Esophagus muscularis mucosa (tissue), 4 donors: ENCODE measurements at places on chromosomes 1 and 21. TPM values are rescaled to one million over a fixed set of nuclear protein-coding genes. Genes with fewer than 3 reads are reported as not detected.
A peak's percentile ranks its signal among the peaks of the same experiment; 100 is the strongest.

SYCP1 gene
- total RNA-seq, result not detected

SLC25A34 gene
- 0.97 TPM for total RNA-seq

CD34 gene
- 101 TPM for total RNA-seq

GRCh38 chr1:37037690-37038089 lies 3.4 kb upstream of the GRIK3 start:
- H3K4me3 ChIP-seq, result no peak overlapping the region
- peaks cover 50% of the 10 kb centered on the region for H3K27me3 ChIP-seq
- no peak for DNase-seq

GRCh38 chr1:242634732-242635131 lies 110.2 kb upstream of the PLD5 start:
- no peak overlapping the region for H3K27ac ChIP-seq
- no peaks in the 10 kb centered on the region for H3K4me1 ChIP-seq
- no peak overlapping the region for H3K4me3 ChIP-seq
- no peaks in the 10 kb centered on the region for H3K36me3 ChIP-seq

DNA sequence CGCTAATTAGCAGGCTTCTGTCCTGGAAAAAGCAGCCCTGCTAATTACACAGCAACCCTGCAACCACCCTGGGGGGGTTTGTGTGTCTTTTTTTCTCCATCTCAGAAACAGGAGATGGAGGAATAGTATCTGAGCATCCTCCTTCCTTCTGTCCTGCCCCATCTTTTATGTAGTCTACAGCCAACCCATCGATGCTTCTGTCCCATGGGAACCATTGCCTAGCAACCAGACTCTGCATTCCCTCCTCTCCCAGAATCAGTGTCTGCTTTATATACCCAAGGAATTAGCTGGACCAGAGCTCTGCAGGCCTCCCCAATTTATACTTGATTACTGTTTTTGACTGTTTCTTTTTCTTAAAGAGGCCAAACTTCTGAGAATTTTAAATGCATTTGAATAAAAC lies 35.1 kb downstream of the LRRC38 start:
- H3K36me3 ChIP-seq, result no peaks in the 10 kb centered on the region
- H3K27me3 ChIP-seq, result peaks cover 14% of the 10 kb centered on the region
- no peak overlapping the region for H3K4me3 ChIP-seq
- DNase-seq, result no peak

- no peaks in the 10 kb centered on the region for H3K27me3 ChIP-seq
- no peak for DNase-seq
- H3K27ac ChIP-seq, result peak overlapping the region; percentile 77
- peaks cover 29% of the 10 kb centered on the region for H3K4me1 ChIP-seq
- no peak overlapping the region for H3K4me3 ChIP-seq
Measured at GRCh38 chr1:182297335-182297734, 94.3 kb downstream of the GLUL start.

DNA sequence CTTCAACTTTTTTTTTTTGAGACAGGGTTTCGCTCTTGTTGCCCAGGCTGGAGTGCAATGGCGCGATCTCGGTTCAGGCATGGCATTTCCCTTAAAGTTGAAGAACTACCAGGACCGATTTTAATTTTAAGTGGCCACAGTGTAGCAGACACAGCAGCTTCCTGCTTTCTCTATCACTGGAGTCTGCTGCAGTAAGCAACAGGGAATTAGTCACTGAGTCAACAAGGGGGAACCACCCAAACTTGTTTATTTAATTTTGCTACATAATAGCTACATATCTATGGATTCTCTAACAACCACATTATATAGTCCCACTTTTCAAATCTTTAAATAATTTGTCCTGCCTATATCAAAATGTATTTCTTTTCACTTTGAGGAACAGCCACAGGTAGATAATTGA lies 12.5 kb upstream of the TNNI3K start:
- no peaks in the 10 kb centered on the region for H3K27me3 ChIP-seq
- no peak overlapping the region for H3K27ac ChIP-seq
- H3K4me3 ChIP-seq, result no peak overlapping the region
- no peaks in the 10 kb centered on the region for H3K36me3 ChIP-seq
